Activated CD8-positive, alpha-beta memory T cell treated with anti-CD3 and anti-CD28 coated beads for 48 hours (primary cell): ENCODE measurements at places on chromosomes 4 and X.

DNA sequence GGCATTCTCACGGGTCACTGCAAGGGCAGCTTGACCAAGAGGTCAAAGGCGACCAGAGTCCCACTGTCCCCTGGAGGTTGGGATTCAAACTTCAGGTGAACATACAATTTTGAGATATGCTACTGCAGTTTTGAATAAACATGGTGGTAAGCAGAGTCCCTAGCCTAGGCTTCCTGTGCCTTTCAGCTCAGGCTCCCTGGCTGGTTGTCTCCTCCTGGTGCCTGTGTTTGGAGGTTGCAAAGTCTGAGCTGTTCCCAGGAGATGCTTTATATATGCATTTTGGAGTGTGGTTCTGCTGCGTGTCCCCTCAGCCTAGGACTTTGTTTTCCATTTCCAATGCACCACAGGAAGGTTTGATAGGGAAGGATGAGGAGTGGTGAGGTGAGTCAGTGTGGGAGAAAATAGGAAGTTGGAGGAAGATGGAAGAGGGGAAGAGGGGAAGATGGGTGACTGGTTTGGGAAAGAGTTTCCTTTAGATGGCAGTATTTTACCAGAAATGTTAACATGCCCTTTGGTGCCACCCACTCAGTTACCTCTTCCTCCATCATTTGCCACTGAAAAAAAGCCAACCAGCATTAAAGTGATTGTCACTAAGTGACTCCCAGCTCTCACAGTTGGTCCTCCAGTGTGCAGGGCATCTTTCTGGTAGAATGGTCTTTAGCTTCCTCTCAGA, 211.7 kb upstream of the AGTR2 start:
- DNase-seq = no peak

DNA sequence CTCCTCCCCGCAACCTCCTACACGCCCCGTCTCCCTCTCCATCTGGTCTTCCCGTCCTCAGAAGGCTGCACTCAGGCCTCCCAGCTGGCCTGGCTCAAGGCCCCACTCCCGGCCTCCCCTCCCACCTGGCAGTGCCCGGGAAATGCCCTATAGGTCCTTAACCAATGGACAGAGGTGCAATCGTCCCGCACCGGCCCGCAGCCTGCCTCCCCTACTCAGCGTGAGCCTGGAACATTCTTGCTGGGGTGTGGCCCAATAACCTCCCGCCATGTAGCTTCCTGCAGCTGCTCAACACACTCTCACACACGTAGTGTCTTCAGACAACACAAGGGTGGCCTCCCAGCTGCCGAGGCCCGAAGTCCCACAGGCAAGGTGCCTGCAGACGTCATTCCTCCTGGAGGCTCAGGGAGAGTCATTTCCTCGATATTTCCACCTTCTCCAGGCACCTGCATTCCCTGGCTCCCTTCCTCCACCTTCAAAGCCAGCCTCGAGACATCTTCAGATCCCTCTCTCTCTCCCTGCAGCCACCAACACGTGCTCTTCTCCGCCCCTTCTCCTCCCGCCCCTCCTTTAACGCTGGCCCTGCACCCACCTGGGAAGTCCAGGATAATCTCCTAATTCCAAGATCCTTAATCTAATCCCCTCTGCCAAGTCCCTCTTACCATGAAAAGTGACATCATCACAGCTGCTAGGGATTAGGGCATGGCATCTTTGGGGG, 56.2 kb downstream of the ADRA2C start:
- DNase-seq = no peak

- DNase-seq = no peak
Observed at GRCh38 chr4:161273607-161274006, 890.2 kb downstream of the FSTL5 start.

DNA sequence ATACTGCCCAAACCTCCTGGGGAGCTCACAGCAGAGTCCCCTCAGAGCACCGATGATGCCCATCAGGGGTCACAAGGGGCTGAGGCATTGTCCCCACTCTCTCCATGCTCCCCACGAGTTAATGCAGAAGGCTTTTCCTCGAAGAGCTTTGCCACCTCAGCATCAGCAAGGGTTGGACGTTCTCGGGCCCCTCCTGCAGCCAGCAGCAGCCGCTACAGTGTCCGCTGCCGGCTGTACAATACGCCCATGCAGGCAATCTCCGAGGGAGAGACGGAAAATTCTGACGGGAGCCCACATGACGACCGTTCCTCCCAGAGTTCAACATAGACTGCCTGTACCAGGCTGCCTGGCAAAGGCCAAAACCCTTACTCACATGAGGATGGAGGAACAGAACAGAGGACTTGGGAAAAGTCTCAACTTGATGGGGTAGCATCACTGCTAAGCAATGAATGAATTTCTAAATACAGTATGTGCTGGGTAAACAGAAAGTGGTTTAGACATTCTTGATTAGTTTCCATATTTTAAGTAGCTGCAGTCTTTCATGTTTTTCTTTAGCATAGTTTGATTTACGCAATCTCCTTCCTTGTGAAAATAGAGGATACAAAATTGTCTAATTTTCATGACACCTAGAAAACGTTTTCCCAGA, 5.0 kb upstream of the SCML1 start:
- no peak for DNase-seq

DNA sequence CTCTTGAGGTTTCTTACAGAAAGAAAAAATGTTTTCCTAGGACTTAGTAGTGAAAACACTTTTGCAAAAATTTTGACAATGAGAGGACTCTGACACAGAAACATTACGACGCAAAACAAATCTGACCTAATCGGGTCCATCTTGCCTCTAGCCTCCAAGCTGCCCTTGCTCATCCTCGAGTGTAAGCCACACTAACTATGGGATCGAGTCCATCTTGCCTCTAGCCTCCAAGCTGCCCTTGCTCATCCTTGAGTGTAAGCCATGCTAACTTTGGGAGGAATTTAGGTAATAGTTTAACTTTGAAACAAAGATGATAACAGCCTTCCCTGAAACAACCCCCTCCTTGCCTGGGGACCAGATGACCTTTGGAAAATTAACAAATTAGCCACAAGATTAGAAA, 100.3 kb upstream of the FRG1 start:
- DNase-seq = no peak

DNA sequence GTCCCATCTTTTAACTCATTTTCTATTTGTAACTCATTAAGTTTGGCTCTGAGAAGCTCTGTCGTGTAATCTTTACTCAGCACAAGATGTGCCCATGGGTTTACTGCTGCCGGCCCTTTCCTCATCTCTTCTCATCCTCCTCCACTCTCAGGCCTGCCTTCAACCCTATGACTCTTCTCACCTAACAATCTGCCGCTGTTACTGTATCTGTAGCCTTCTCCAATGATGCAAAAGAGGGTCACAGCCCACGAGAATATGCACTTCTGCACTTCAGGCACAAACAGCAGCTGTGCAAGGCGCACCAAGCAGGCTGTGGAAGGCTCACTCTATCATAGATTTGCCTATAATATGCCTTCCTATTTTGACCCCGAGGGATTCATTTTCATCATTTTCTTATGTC, 546.5 kb upstream of the GALNTL6 start:
- no peak for DNase-seq

DNA sequence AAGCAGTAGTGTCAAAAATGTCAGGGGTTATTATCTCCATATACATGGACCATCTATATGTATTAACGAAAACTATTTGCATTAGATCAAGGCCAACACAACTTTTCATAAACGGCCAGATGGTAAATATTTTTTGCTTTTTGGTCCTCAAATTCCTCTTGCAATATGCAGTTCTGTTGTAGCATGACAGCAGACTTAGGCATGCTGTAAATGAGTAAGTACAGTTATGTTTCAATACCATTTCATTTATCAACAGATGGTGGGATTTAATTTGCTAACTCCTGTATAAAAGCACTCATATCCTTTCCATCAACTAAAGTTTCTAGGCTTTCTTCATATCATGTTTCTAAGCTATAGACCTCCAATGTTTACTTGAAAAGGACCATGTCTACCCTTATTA, 208.1 kb downstream of the ANKRD50 start:
- DNase-seq = no peak

- DNase-seq = no peak
Observed at GRCh38 chr4:111174331-111174730, 551.5 kb upstream of the PITX2 start.

- DNase-seq = no peak
Observed at GRCh38 chrX:153732401-153732800, 7.7 kb downstream of the ABCD1 start.

GRCh38 chrX:129877401-129877800, 28.6 kb upstream of the UTP14A start:
- DNase-seq = no peak

DNA sequence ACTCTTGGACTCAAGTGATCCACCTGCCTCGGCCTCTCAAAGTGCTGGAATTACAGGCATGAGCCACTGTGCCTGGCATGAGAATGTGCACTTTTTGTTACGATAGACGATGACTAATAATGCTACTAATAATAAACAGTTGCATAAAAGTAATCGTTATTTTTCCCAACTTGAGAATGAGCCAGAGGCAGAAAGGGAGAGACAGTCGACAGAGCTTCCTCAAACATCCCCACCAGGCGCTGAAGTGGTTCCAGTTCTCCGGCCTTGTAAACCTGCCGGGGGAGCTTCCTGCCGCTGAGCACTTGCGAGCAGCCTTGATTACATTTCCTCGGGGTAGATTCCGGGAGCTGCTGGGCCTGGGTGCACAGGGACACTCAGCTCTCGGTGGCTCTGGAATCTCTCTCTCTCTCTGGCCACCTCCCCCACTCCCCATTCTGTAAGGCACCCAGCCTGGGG, 8.9 kb upstream of the HTRA3 start:
- no peak for DNase-seq

- no peak for DNase-seq
Observed at GRCh38 chrX:16061296-16061695, 62.1 kb upstream of the GRPR start.

DNA sequence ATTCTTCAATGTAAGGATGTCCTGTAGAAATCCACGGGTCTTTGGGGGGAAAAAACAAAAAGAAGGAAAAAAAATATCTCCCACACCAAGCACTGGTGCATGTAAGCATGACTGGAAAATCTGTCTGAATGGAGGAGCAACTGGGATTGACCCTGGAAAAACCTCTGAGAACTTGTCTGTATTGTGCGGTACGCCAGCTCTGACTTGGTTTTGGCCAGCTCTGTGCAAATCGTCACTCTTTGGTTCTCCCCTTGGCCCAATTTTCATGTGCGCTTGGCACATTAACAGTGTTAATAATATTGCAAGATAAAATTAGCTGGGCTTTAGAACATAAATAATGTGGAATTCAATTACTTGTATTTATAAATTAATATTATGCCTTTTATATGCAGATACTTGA, 231.2 kb upstream of the HAND2 start:
- no peak for DNase-seq

GRCh38 chr4:160141206-160141605, 1038.3 kb downstream of the RAPGEF2 start:
- no peak for DNase-seq

- DNase-seq = no peak
Observed at GRCh38 chrX:69173906-69174305, 8.7 kb upstream of the PJA1 start.

- DNase-seq = no peak
Observed at GRCh38 chrX:23727206-23727605, 15.9 kb downstream of the ACOT9 start.

GRCh38 chr4:88010966-88011365, 3.5 kb downstream of the PKD2 start:
- DNase-seq = no peak

GRCh38 chrX:145729635-145730034, 88.0 kb upstream of the SLITRK2 start:
- DNase-seq = no peak

DNA sequence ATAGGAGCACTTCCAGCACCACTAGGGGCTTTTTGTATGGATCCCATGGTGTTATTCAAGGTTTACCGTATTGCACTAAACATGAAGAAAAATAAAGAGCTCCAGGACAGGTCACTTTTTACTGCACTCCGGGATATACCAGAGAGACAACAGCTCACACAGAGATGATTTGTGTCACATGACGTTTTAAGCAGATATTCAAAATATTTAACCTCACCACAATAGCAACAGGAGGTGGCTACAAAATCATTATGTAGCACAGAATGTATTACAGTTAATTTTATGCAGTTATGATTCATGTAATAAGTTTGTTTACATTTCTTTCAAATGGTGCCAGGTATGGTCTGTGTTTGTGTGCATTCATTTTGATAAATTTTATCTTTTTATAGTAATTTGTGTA, 100.6 kb downstream of the LUZP4 start:
- no peak for DNase-seq

GRCh38 chrX:65035446-65035770, 59.2 kb upstream of the ZC4H2 start:
- DNase-seq = no peak

- DNase-seq = no peak
Observed at GRCh38 chr4:1352567-1352900, 5.5 kb downstream of the UVSSA start.

DNA sequence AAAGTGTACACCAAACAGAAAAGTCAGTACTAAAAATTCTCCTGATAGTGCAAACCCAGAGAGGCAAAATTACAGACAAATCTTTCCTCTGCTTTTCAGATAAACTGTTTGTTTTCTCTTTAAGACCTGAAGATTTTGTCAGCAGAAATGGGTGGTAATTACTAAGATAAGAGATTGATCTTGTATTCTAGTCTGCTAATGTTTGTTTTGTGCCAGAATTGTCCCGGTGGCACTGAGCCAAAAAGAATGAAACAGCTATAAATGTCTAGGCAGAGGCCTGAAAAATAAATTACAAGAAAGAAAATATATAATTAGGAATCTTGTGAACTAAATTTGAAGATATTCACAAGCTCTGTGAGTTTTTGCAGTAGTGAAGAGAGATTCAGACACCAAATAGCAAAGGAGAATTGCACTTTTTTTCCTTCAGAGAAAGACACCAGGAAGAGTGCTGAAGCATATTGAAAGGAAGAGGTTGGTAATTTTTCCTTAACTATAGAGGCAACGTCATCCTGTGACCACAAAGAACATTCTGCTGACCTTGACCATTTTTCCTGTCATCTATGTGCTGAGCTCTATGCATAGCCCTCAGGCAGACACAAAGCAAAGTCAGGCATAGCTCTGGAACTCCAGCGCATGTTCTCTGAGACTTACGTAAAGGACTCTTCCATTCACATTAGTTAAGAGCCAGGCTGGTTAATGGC, 314.5 kb upstream of the RASGEF1B start:
- DNase-seq = no peak

DNA sequence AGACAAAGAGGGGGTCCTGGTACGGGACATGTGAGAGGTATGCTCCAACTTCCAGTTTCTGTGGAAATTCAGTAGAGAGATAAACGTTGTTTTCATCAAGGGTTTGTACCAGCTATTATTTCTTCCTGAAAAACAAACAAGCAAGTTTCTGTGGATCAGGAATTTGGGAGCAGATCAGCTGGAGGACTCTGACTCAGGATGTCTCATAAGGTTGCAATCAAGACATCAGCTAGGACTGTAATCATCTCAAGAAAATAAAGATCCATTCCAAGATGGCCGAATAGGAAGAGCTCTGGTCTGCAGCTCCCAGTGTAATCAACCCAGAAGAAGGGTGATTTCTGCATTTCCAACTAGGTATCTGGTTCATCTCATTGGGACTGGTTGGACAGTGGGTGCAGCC, 23.5 kb upstream of the NFKB1 start:
- DNase-seq = no peak

GRCh38 chrX:52556741-52557140, 39.9 kb upstream of the XAGE1B start:
- no peak for DNase-seq

- DNase-seq = no peak
Observed at GRCh38 chrX:19705196-19705769, 182.1 kb downstream of the SH3KBP1 start.

- no peak for DNase-seq
Observed at GRCh38 chr4:72582853-72583252, 13.8 kb upstream of the ADAMTS3 start.
